ENCODE measurements at places on chromosomes 4 and X.

- DNase-seq: no peak
Measured at GRCh38 chr4:172553216-172553615, 615.4 kb upstream of the GALNT7 start.

DNA sequence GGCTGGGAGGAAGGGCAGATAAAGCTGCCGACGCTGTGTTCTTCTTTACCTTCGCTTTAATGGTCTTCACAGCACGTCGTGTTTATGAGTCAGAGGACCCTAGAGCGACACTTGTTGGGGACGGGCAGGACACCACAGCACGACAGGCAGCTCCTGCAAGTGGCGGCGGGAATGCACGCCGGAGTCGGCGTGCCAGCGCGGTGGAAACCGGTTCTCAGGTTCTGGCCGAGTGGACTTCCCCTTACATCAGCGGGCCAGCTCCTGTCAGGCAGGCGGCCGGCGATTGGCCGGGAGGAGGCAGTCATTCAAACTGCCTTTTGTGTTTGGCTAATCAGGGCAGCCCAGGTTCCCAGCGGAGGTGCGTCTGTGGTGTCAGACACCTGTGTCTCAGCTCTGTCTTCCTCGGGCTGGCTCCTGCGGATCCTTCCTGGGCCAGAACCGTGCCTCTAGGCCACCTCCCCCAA lies 150.9 kb downstream of the SHROOM3 start:
- DNase-seq: no peak

GRCh38 chr4:8238515-8239053 lies 31.0 kb upstream of the HTRA3 start:
- DNase-seq: no peak

DNA sequence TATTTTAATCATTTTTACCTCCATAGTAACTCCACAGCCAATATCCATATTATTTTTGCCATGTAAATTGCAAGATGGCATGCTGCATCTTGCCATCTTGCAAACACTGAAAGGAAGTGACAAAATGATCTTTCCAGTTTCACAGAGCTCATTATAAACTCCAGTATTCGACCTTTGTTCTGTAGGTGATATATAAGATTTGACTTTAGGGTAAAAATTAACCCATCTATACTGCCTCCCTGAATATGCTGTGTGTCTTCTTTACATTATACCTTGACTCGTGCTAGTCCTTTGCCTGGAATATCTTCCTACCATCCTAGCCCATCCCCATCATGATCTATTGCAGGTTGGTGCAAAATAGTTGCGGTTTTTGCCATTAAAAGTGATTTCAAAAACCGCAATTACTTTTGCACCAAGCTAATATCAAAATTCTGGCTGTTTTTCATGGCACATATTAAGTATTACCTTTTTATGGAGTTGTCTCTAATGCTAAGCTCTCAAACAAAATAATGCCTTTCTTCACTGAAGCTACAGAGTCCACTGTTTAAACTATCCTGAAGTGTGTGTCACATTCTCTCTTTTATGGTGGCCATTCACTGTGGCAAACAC lies 161.1 kb downstream of the PCDH19 start:
- DNase-seq: no peak

GRCh38 chrX:5086388-5086787 lies 1142.3 kb downstream of the NLGN4X start:
- no peak for DNase-seq

- DNase-seq: no peak
Measured at GRCh38 chr4:73034896-73035295, 34.6 kb downstream of the COX18 start.

- no peak for DNase-seq
Measured at GRCh38 chr4:48645225-48645794, 134.8 kb downstream of the FRYL start.

Data from CD4-positive, alpha-beta T cell treated with Interleukin-2 at 100 ng/mL for 4 hours (primary cell).